ENCODE measurements at places on chromosomes 6 and 20. TPM values are rescaled to one million over a fixed set of nuclear protein-coding genes. Genes with fewer than 3 reads are reported as not detected.

The KHDRBS2 gene
- 62.4 TPM for total RNA-seq

The SIRPB2 gene
- 0.82 TPM for total RNA-seq

The PRDM1 gene
- 1.6 TPM for total RNA-seq

The MAP7 gene
- total RNA-seq, result 5.7 TPM

The FILIP1 gene
- 2.9 TPM for total RNA-seq

The LY6G5C gene
- total RNA-seq, result 5.3 TPM

The MAS1 gene
- 0.82 TPM for total RNA-seq

The SAMD10 gene
- 5.7 TPM for total RNA-seq

The C6orf52 gene
- total RNA-seq, result 0.82 TPM

The SCRT2 gene
- 1.6 TPM for total RNA-seq

The ZBTB12 gene
- 25.7 TPM for total RNA-seq

The DSP gene
- total RNA-seq, result 6.9 TPM

The TXLNB gene
- 0.82 TPM for total RNA-seq

The CFB gene
- total RNA-seq, result 0.82 TPM

The SEMG1 gene
- total RNA-seq, result not detected

The SLC22A16 gene
- total RNA-seq, result not detected

The RAMACL gene
- 0.82 TPM for total RNA-seq

The TUBB gene
- 1,325 TPM for total RNA-seq

The GLP1R gene
- 0.41 TPM for total RNA-seq

The NHLRC1 gene
- total RNA-seq, result 2.9 TPM

The RAD21L1 gene
- under 0.01 TPM for total RNA-seq

The COX4I2 gene
- 1.2 TPM for total RNA-seq

The HLA-DQB1 gene
- total RNA-seq, result 0.41 TPM

The NUP43 gene
- 24.9 TPM for total RNA-seq

The ALDH5A1 gene
- 16.7 TPM for total RNA-seq

The CDC5L gene
- 56.7 TPM for total RNA-seq

The MATN4 gene
- under 0.01 TPM for total RNA-seq
